ENCODE measurements at places on chromosomes 16 and 17. TPM values are rescaled to one million over a fixed set of nuclear protein-coding genes. Genes with fewer than 3 reads are reported as not detected.

KRTAP9-8 gene
- not detected for total RNA-seq

IRX5 gene
- total RNA-seq, result 1.3 TPM

SOX9 gene
- total RNA-seq, result 8.3 TPM

KRTAP9-2 gene
- not detected for total RNA-seq

UTS2R gene
- not detected for total RNA-seq

FSCN2 gene
- total RNA-seq, result 2.0 TPM

KRT36 gene
- not detected for total RNA-seq

MAF gene
- 0.25 TPM for total RNA-seq

GLP2R gene
- 7.6 TPM for total RNA-seq

MNT gene
- 22.4 TPM for total RNA-seq

FOXC2 gene
- 2.7 TPM for total RNA-seq

HBA2 gene
- not detected for total RNA-seq

DUXB gene
- not detected for total RNA-seq

ACE gene
- 0.71 TPM for total RNA-seq

EVPLL gene
- not detected for total RNA-seq

CCL14 gene
- not detected for total RNA-seq

ITGB4 gene
- total RNA-seq, result 97.3 TPM

TBC1D3 gene
- total RNA-seq, result not detected

LITAFD gene
- total RNA-seq, result not detected

TP53TG3B gene
- total RNA-seq, result 0.66 TPM

SSTR5 gene
- 0.20 TPM for total RNA-seq

HOXB4 gene
- total RNA-seq, result 0.16 TPM
